AG20443 (cell line): ENCODE measurements at places on chromosomes 13 and 19.

GRCh38 chr13:114128624-114129522 is 3.5 kb downstream of the RASA3 start:
- peak; percentile 88 for DNase-seq

GRCh38 chr19:40054632-40055031 is 1.4 kb downstream of the ZNF780B start:
- DNase-seq = no peak

GRCh38 chr13:79874396-79875360 is 393.7 kb downstream of the NDFIP2 start:
- peak; percentile 17 for DNase-seq

GRCh38 chr13:105972306-105972721 is 563.1 kb downstream of the EFNB2 start:
- DNase-seq = no peak

DNA sequence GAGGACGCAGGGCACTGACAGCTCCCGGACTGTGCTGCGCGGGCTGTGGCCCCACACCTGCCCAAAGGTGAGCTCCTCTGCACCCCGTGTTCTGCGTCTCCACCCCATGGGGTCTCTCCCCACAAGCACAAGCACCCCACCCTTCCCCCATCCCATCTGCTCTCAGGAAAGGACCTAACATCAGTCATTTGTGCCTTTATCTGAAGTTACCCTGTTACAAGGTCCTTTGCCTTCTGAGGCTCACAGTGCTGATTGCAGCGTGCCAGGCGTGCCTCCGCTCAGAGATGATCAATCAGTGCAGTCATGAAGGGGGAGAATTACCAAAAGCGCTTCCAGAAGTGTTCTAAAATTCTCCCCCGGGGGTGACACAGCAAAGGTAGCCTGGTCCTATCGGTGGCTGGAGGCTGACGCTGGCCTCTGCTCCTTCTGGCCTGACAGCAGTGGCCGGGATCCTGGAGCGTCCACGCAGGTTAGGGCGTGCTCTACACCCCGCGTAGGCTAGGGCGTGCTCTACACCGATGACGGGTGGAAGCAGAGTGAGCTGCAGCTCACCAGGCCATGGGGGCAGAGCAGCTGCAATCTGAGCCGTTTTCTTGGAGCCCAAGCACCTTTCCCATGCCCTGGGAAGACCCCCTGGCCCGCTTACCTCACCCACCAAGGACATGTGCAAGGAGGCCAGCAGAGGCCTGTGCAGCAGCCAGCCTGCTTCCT is 84.7 kb upstream of the TM9SF2 start:
- DNase-seq = no peak

GRCh38 chr13:45511310-45512097 is 46.8 kb downstream of the COG3 start:
- peak; percentile 74 for DNase-seq

DNA sequence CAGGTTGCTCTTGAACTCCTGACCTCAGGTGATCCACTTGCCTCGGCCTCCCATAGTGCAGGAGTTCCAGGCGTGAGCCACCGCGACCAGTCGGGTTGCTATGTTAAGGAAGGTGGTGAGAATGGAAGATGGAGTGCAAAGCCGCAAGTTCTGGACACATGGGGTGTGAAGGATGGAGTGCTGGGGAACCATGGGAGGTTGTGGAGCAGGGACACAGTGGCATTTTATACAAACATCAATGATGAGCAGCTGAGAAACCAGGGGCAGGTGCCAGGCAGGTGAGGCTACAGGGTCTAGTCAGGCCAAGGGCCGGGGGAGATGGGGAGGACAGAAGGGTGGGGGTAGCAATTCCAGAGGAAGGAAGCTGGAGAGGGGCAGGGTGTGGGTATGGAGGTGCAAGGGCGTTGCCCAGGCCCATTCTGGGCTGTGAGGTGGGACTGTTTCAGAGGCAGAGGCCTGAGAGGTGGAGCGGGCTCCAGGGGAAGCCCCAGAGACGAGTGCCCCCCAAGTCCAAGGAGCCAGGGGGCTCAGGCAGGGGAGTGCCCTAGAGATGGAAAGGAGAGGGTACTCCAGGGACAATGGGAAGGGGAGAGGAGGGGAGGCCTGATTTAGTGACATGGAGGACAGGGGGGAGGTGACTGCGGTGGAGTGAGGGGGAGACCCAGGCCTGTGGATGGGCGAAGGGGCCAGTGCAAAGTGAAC is 1.9 kb upstream of the RAX2 start:
- no peak for DNase-seq

- DNase-seq = peak; percentile 92
Measured at GRCh38 chr19:13952931-13953531, 722 bp downstream of the DCAF15 start.

GRCh38 chr13:99176309-99177276 is 24.1 kb upstream of the UBAC2 start:
- peak; percentile 85 for DNase-seq
